Activated CD4-positive, alpha-beta T cell treated with anti-CD3 and anti-CD28 coated beads, Interleukin-2, amount 10 ng/mL, durations not matched to agents 24 days and 14 days (primary cell): ENCODE measurements at places on chromosomes 2 and 18. TPM values are rescaled to one million over a fixed set of nuclear protein-coding genes. Genes with fewer than 3 reads are reported as not detected.

DNA sequence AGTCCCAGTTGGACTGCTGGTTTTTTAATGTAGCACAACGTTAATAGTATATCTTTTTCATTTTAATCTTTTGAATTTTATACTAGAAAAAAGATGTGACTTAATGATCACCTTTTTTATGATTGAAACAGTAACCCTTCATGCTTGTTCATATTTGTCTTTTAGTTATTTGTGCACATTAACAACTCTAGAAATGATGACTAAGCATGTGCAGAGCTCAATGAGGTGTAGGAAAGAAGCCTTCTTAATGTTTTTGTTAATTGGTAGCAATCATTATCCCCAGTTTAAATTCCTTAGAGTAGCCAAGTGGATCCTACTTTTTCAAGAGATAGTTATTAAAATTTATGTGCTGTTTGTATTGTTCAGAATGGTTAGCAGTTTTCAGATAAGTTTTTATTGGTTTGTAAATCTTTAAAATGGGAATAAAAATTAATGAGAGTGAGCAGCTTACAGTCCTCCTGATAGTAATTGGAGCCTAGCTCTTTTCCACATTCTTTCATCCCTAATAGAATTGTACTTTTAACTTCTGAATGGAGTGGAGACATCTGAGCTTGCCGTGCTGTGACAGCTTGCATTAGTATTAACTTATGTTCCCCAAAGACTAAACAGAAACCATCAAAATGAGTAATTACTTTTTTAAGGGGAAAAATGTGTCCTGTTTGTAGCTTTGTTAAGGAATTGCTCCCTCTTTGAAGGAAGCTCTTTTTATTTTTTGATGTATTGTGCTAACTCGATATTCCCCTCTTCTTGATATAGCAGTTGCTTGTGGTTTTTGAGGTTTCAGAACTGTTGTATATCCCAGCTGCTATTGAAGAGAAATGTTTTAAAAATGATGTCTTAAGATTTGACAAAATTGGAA is 17.3 kb downstream of the PIK3C3 start:
- DNase-seq, result no peak

DNA sequence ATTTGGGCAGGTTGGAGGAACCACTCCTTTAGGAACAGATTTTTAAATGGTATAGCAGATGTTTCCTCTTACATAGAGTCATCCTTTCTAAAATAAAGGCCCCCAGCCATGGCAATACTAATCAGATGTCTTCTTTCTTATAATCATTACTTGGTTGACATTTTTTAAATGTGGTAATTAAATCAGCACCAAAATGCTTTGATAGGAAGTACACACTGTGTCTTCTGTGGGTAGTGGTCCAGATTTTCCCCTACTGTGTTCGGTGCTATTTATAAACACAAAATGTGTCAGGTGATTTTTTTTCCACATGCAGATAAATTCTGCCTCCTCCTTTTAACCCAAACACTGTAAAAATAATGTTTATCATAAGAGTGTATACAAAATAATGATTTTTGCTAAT is 200.9 kb upstream of the DTNA start:
- no peak for DNase-seq

- DNase-seq, result peak; percentile 93
Observed at GRCh38 chr18:8696749-8697211, 8.6 kb upstream of the MTCL1 start.

DNA sequence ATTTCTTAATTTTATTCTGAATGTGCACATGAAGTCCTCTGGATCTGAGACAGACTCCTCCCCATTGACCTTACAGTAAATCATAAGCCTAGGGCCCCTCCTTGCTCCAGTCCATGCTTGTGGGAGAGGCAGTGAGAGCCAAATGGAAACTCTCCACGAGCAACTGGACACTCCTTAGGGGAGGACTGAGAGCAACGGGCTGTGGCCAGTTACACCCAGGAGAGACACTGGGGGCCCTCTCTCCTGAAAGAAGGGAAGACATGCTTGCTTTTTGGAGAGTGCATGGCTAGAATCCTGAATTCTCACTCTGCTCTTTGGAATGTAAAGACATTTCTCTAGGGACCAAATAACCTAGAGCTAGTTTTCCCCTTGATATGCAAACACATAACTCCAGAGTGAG is 49.0 kb upstream of the BIN1 start:
- no peak for DNase-seq

- no peak for DNase-seq
Observed at GRCh38 chr2:227292314-227292713, 32.7 kb upstream of the MFF start.

- DNase-seq, result no peak
Observed at GRCh38 chr18:24219561-24220317, 80.9 kb downstream of the CABYR start.

- no peak for DNase-seq
Observed at GRCh38 chr2:98037206-98037605, 41.5 kb upstream of the TMEM131 start.

DNA sequence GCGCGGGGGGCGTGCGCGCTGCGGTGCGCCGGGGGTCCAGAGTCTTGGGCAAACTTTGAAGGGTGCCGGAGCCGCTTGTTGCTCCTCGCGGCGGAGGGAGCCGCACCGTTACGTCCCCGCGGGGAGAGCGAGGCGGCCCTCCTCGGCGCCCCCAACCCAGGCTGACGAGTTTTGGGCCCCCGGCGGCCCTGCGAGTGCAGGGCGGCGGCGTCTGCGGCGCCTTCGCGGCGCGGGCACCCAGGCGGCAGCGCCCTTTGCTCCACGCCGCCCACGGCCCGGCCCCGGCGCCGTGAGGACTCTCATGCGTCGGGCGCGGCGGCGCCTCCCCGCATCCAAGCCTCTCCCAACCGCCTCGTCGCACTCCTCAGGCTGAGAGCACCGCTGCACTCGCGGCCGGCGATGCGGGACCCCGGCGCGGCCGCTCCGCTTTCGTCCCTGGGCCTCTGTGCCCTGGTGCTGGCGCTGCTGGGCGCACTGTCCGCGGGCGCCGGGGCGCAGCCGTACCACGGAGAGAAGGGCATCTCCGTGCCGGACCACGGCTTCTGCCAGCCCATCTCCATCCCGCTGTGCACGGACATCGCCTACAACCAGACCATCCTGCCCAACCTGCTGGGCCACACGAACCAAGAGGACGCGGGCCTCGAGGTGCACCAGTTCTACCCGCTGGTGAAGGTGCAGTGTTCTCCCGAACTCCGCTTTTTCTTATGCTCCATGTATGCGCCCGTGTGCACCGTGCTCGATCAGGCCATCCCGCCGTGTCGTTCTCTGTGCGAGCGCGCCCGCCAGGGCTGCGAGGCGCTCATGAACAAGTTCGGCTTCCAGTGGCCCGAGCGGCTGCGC is 814 bp downstream of the FZD7 start:
- DNase-seq, result peak; percentile 77

- DNase-seq, result no peak
Observed at GRCh38 chr18:13280070-13280795, 61.7 kb downstream of the LDLRAD4 start.

DNA sequence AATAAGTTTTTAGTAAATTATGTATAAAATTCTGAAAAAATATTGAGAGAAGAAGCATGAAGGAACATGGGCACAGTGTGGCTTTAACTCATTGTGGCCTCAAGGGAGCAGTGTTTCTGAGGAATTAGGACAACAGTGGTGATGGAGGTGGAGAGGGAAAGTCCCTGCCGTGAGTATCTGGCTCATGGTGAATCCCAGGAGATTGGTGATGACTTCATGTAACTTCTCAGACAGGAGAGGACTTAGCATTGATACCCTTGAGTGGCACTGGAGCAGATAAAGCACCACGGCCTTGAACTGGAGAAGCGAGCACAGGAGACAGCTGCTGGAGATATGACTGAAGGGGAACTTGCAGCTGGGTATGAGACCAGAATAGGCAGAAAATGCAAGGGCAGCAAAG is 35.0 kb upstream of the LRP1B start:
- DNase-seq, result no peak

- DNase-seq, result no peak
Observed at GRCh38 chr2:224004105-224004695, 34.9 kb downstream of the SERPINE2 start.

GRCh38 chr2:114248648-114249047 is 193.8 kb upstream of the DPP10 start:
- no peak for DNase-seq

DNA sequence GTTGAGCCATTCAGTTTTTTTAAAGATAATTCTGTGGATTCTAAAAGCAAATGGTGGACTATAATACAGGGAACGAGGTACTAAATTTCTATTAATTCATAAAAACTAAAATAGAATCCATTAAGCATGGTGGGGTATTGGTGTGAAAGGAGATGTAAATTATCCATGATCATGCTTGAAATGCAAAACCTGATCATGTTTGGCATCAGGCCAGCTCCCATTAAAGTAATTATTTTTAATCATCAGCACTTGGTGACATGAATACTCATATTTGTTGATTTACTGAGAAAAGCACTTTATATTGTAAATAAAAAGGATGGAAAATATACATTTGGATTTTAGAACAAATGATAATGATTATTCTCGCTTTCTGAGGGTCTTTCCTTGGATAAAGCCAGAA is 232.3 kb upstream of the MEIS1 start:
- DNase-seq, result no peak

DNA sequence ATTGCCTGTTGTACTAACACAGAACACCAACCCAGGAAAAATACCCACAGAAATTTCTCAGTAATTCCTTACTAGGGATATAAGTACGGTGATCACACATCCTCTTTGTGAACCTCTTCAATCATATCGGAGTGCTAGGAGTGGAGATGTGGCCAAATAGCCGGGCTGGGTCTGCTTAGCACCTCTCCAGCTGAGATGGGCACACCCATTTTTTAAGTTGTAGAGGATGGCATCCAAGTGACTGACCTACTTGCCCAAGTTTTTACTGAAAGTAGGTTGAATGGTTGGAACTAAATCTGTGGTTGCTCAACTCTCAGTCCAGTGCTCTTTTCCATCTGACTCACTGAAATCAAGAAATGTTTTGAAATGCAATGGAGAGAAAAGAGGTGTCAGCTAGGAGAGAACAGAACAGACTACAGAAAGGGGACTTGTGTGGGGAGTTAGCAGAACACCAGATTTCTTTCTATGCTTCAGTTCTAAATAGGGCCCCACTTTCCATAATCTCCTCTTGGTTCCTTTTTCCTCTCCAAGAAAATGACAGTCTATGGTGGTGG is 68.7 kb upstream of the FSHR start:
- no peak for DNase-seq

GRCh38 chr18:6021306-6022073 is 126.2 kb upstream of the TMEM200C start:
- no peak for DNase-seq

GRCh38 chr2:45311559-45311958 is 299.5 kb downstream of the SRBD1 start:
- DNase-seq, result no peak

DNA sequence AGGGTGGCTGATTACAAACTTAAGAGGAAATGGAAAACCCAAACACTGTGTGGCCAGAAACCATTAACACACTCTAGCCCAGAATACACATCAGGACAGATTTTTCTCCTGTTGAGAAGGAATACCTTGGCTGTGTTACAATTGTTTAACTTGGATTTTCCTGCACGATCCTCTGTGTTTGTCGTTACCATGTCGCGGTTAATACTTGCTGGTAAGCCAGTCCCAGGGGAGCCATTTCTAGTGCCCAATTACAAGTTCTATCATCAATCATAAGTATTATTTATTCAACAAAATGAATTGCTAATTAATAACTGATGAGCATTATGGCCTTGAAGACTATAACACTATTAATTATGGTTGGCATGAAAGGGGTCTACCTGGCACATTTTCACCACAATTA is 146.8 kb downstream of the LNPK start:
- DNase-seq, result no peak

GRCh38 chr2:79621252-79621651 is 108.4 kb downstream of the CTNNA2 start:
- no peak for DNase-seq

DNA sequence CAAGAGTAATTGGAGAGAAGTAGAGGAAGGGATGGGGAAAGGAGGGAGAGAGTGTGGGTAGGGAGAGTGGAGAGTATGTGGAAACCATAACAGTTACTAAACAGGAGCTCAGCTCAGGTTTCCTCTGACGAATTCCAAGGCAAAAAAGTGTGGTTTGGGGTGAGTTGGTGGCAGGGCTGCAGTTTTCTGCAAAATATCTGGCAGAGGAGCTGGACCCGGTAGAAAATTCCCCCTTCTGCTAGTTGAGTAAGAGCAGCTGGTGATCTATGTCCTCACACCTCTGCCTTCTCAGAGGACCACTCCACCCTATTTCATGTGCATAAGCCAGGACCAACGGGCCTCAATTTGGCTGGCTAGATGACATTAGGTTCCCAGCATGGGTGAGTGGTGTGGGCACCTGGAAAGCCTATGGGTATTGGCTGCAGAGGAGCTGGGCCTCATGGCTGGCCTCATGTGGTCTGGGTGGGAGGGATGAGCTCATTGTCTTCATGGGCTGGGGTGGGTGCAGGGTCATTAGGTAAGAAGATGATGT is 13.2 kb downstream of the NRP2 start:
- DNase-seq, result no peak

DNA sequence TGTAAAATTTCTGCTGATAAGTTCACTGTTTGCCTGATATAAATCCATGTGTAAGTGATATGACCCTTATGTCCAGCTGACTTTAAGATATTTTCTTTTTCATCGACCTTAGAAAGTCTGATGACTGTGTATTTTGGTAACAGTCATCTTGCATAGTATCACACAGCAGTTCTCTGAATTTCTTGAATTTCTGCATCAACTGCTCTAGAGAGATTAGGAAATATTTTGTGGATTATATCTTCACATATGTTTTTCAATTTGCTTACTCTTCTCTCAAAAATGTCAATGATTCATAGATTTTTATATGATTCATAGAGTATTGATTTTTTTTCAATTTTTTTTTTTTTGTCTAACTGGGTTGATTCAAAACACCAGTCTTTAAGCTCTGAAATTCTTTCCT is 945.3 kb downstream of the TRIB2 start:
- DNase-seq, result no peak

DNA sequence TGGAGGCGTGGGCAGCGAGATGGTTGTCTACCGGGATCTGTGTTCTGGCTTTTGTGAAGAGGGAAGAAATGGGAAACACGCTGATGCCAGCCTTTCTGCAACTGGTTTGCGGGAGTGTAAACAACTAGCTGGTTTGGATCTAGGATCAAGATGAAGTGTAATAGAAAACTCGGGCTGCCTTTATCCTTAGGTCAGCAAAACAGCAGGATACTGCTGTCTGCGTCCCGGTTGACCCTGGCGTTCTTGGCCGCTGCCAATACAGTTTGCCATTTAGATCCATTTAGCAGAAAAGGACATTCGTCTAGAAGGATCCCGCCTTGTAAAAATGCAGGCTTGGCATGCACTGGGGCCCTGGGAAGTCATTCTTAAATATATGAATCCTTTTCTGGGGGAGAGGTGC is 42.0 kb downstream of the RAB31 start:
- no peak for DNase-seq

Gene AQP12B
- total RNA-seq, result not detected in 2 replicates

Gene PSTPIP2
- 27.5 and 29.2 TPM in 2 replicates for total RNA-seq

Gene ZNF521
- total RNA-seq, result not detected in 2 replicates

Gene RUFY4
- total RNA-seq, result 0.52 and 1.8 TPM in 2 replicates

Gene GFPT1
- total RNA-seq, result 48.8 and 50.6 TPM in 2 replicates

Gene KCNJ3
- total RNA-seq, result not detected in 2 replicates

Gene SCYGR4
- total RNA-seq, result not detected in 2 replicates

Gene SF3B6
- 143 and 154 TPM in 2 replicates for total RNA-seq

Gene AMER3
- total RNA-seq, result not detected in 2 replicates

Gene COLEC12
- total RNA-seq, result not detected in 2 replicates

Gene APOB
- total RNA-seq, result not detected in 2 replicates

Gene PKDCC
- not detected in 2 replicates for total RNA-seq
